ENCODE measurements at places on chromosomes 7 and 10. TPM values are rescaled to one million over a fixed set of nuclear protein-coding genes. Genes with fewer than 3 reads are reported as not detected.

The NAT16 gene
- polyA plus RNA-seq, result not detected

The TMEM236 gene
- polyA plus RNA-seq, result 0.24 TPM

The AKR1D1 gene
- 0.13 TPM for polyA plus RNA-seq

The CUBN gene
- polyA plus RNA-seq, result 254 TPM

The TMEM26 gene
- 6.9 TPM for polyA plus RNA-seq

The TRIM56 gene
- polyA plus RNA-seq, result 21.9 TPM

All from renal pelvis (tissue), 12 donors.